Tibial artery (tissue), 4 donors: ENCODE measurements at places on chromosomes 12 and 14.

DNA sequence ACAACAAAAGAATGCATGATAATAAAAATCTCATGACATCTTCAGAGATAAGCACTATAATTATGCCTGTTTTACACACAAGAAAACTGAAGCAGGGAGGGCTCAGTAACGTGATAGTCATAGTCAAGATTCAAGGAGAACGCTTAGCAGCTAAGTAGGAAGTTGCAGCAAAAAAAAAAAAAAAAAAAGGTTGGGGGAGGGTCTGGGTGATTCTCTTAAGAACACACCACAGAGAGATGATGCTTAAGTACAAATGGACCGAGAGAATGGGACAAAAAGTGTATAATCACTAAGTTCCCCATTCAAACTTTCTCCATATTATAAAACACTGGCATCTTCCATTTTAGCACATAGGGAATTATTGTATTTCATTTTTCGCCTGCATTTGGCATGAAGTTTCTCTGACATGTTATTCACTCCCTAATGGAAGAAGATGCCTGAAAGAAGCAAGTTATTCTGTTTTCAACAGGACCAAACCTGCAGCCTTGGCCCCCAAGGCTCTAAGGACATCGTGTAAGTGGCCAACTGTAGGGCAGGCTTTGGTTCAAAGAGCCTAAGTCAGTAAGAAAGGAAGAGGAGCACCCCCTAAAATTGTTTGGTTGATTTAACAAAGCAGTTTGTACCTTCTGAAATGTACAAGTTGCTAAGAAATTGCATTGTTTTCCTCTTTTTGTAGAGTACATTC, 142.9 kb upstream of the TMPO start:
- no peak for DNase-seq

DNA sequence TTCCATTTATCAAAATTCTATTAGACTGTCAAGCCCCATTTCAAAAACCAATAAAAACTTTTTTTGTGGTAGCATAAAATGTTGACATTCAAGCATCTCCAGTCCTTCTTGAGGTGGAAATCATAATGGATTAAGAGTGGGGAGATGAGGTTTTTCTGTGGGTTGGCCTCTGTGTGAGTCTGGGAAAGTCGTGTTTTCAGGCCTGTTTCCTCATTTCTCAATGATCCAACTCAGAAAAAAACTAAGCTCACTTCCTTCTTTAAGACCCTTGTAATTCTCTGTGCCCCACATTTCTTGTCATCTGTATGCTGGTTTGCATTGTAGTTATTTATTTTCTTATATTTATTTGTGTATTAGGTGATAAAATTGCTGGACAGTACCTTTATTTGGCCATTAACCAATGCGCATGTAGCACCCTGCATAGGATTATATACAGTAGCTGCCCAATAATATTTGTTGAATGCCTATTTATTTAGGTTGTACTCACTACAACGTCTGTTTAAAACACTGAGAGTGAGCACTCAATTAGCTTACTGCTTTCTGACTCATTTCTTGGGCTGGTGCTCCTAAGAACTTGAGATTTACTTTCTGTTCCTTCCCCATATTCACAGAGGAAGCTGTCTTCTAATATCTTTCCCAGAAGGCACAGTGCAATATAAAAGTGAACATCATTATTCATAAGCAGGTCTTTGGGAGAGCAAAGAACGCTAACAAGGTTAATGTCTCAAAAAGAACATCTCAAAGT, 121.9 kb downstream of the DNAI7 start:
- no peak for DNase-seq

- DNase-seq: no peak
Measured at GRCh38 chr12:89194683-89195082, 157.6 kb downstream of the DUSP6 start.

DNA sequence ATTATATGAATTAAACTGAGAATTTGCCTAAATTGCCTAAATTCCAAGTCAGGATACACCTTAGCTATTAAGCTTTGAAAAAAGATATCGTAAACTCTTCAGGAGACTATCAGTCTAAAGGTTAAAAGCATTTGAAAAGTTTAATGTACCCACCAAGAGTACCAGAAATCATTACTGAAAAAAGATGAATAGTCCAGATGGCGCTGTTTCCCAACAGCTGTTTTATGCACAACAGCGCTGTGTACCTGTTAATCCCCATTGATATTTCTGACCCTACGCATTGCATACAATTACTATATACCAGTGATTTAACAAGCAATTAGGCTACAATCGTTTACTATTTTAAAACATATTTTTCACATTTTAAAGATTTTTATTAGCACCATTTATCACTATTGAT, 185.0 kb downstream of the PLCZ1 start:
- no peak for DNase-seq

- no peak for DNase-seq
Measured at GRCh38 chr12:47576289-47576945, 129.4 kb downstream of the RPAP3 start.
